Transverse colon (tissue), 4 donors: ENCODE measurements at places on chromosomes 7 and 10. TPM values are rescaled to one million over a fixed set of nuclear protein-coding genes. Genes with fewer than 3 reads are reported as not detected.
A peak's percentile ranks its signal among the peaks of the same experiment; 100 is the strongest.

GRCh38 chr10:11444155-11444530 is 167.3 kb downstream of the USP6NL start:
- H3K27me3 ChIP-seq = peaks cover 14% of the 10 kb centered on the region
- H3K4me1 ChIP-seq = no peaks in the 10 kb centered on the region
- no peak for DNase-seq
- no peak overlapping the region for H3K4me3 ChIP-seq
- no peak overlapping the region for H3K27ac ChIP-seq

SPDYE6 gene
- total RNA-seq = not detected

GRCh38 chr7:80859272-80859970 is 59.4 kb downstream of the SEMA3C start:
- no peak overlapping the region for H3K4me3 ChIP-seq
- H3K27me3 ChIP-seq = no peaks in the 10 kb centered on the region
- H3K36me3 ChIP-seq = no peaks in the 10 kb centered on the region
- no peaks in the 10 kb centered on the region for H3K4me1 ChIP-seq
- H3K27ac ChIP-seq = peak overlapping the region; percentile 67

SFTPD gene
- total RNA-seq = not detected

- H3K36me3 ChIP-seq = no peaks in the 10 kb centered on the region
- H3K4me3 ChIP-seq = no peak overlapping the region
- H3K27me3 ChIP-seq = no peaks in the 10 kb centered on the region
Observed at GRCh38 chr10:34045571-34046190, 711.2 kb upstream of the NRP1 start.

- no peaks in the 10 kb centered on the region for H3K27me3 ChIP-seq
- H3K4me1 ChIP-seq = no peaks in the 10 kb centered on the region
- H3K36me3 ChIP-seq = no peaks in the 10 kb centered on the region
- H3K27ac ChIP-seq = no peak overlapping the region
- no peak for DNase-seq
Observed at GRCh38 chr7:112144284-112145059, 61.7 kb downstream of the DOCK4 start.

- no peaks in the 10 kb centered on the region for H3K27me3 ChIP-seq
- H3K36me3 ChIP-seq = no peaks in the 10 kb centered on the region
- no peaks in the 10 kb centered on the region for H3K4me1 ChIP-seq
- no peak for DNase-seq
- H3K4me3 ChIP-seq = no peak overlapping the region
Observed at GRCh38 chr10:77175631-77176222, 461.9 kb downstream of the KCNMA1 start.

DNA sequence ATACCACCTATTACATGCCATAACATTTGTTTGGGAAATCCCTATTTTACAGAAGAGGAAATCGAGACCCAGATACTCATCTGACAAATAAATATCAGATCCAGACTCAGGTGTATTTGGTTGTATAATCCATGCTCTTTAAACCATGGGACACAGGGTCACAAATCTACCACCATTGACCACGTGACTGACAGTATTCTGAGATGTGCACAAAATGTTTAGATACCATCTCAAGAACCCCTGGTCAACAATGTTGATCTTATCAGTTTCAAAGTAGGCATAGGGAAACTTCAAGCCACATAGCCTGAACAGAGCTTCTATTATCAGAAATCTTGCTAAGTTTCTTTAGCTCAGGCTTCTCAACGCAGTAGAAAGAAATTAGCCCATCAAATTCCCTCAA is 93.6 kb downstream of the ICA1 start:
- H3K4me3 ChIP-seq = no peak overlapping the region
- no peak overlapping the region for H3K27ac ChIP-seq

- DNase-seq = no peak
- H3K4me1 ChIP-seq = no peaks in the 10 kb centered on the region
Observed at GRCh38 chr10:1558906-1559305, 178.4 kb downstream of the ADARB2 start.

GET4 gene
- 49.4 TPM for total RNA-seq

DNA sequence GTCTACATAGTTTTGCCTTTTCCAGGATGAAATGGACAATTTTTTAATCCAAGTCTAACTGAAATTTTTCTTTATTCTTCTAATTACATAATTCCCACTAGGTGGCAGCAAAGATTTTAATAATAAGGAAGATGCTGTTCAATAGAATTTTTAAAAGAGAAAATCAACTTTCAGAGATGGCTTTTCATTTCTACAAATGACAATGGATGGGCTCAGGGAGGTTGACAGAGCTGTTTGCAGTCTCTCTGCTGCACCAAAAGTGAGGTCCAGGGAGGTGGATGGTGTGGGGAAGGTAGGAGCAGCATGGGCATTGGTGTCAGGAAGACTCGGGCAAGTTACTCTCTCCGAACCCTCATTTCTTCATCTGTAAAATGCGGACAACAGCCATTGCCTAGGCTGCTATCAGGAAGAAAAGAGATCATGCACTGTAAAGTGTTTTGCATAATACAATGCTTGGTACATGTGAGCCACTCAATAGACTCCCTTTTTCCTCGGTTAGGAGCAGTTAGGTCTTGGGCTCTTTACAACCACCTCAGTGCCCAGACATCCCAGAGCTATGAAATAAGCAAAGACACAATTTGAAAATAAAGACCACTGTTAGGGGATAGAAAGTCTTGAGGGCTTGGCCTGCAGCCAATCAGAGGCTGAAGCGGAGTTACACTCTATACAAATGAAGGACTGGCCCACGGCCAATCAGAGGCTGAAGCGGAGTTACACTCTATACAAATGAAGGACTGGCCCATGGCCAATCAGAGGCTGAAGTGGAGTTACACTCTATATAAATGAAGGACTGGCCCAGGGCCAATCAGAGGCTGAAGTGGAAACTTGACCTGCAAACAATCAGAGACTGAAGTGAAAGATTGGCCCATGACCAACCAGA is 107.1 kb downstream of the ABLIM1 start:
- peak overlapping the region; percentile 66 for H3K27ac ChIP-seq
- DNase-seq = peak; percentile 80
- H3K4me1 ChIP-seq = peaks cover 8% of the 10 kb centered on the region

GRCh38 chr7:150940431-150941102 is 37.6 kb downstream of the KCNH2 start:
- H3K4me1 ChIP-seq = peaks cover 5% of the 10 kb centered on the region
- no peak overlapping the region for H3K27ac ChIP-seq
- no peaks in the 10 kb centered on the region for H3K36me3 ChIP-seq
- no peaks in the 10 kb centered on the region for H3K27me3 ChIP-seq

EIF3B gene
- 75.4 TPM for total RNA-seq

- peaks cover 14% of the 10 kb centered on the region for H3K4me1 ChIP-seq
- no peak overlapping the region for H3K27ac ChIP-seq
- no peaks in the 10 kb centered on the region for H3K27me3 ChIP-seq
- H3K36me3 ChIP-seq = no peaks in the 10 kb centered on the region
- DNase-seq = no peak
Observed at GRCh38 chr10:95297402-95297801, 6.6 kb upstream of the PDLIM1 start.

LLCFC1 gene
- not detected for total RNA-seq

GRCh38 chr7:51162724-51163329 is 153.8 kb downstream of the COBL start:
- H3K4me3 ChIP-seq = no peak overlapping the region
- no peak overlapping the region for H3K27ac ChIP-seq
- no peaks in the 10 kb centered on the region for H3K36me3 ChIP-seq

DNA sequence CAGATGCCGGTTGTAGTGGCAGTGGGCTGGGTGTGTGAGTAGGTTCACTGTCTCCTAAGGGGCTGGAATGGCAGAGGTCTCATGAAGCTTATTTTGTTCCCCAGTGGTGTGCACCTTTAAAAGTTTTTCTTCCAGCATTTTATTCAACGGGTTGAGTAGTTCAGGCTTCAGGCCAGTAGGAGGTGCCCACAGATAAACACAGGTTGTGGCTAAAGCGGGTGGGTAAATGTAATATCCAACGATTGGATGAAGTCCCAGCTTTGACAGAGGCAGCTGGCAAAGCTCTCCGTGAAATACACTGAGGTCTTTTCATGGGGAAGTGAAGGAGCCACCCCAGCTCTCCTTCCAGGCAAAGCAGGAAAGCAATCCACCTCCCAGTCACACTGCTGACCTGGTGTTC is 339.8 kb upstream of the LRRTM3 start:
- H3K36me3 ChIP-seq = no peaks in the 10 kb centered on the region
- no peaks in the 10 kb centered on the region for H3K27me3 ChIP-seq
- no peaks in the 10 kb centered on the region for H3K4me1 ChIP-seq
- DNase-seq = peak; percentile 24
- H3K27ac ChIP-seq = no peak overlapping the region

- H3K27ac ChIP-seq = no peak overlapping the region
- H3K4me3 ChIP-seq = no peak overlapping the region
- no peaks in the 10 kb centered on the region for H3K27me3 ChIP-seq
- H3K36me3 ChIP-seq = peaks cover 4% of the 10 kb centered on the region
- no peak for DNase-seq
Observed at GRCh38 chr10:12218991-12219390, 23.0 kb downstream of the CDC123 start.

- H3K27me3 ChIP-seq = no peaks in the 10 kb centered on the region
- no peak for DNase-seq
- peaks cover 5% of the 10 kb centered on the region for H3K4me1 ChIP-seq
Observed at GRCh38 chr7:17501441-17502212, 203.2 kb downstream of the AHR start.

ADAM22 gene
- total RNA-seq = 6.4 TPM

DNA sequence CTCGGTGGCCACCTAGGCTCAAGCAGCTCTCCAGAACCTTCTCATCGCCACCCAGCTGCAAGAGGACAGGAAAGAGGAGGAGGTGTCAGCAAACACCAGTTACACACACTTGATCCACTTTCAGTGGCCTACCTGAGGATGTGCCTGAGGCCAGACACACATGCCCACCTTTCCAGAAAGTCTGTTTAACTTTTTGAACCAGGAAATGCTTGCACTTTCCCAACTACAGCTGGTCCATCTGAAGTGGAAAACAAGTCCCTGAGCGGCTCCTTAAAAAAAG is 15.7 kb upstream of the CYREN start:
- H3K4me3 ChIP-seq = no peak overlapping the region
- no peak overlapping the region for H3K27ac ChIP-seq
- peaks cover 23% of the 10 kb centered on the region for H3K36me3 ChIP-seq
- no peak for DNase-seq

DNA sequence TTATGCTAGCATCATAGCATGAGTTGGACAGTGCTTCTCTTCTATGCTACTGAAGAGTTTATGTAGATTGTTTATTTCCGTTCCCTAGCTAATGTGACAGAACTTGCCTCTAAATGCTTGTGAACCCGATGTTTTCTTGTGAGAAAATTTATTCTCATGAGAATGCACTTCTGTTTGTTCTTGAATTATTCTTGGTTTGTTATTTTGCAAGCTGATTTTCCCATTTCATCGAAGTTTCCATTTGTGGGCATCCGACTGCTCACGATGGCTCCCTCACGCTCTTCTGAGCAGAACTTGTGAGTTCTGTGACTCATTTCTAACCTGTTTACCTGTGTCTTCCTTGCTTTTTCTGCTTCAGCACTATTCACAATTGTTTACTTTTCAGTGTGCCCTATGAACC is 59.9 kb downstream of the WDFY4 start:
- no peak overlapping the region for H3K27ac ChIP-seq
- no peaks in the 10 kb centered on the region for H3K36me3 ChIP-seq
- no peaks in the 10 kb centered on the region for H3K27me3 ChIP-seq
- no peaks in the 10 kb centered on the region for H3K4me1 ChIP-seq

GRCh38 chr7:73521636-73522104 is 423 bp downstream of the BAZ1B start:
- peak overlapping the region; percentile 91 for H3K4me3 ChIP-seq
- no peaks in the 10 kb centered on the region for H3K27me3 ChIP-seq
- DNase-seq = no peak
- H3K27ac ChIP-seq = peak overlapping the region; percentile 97
- H3K4me1 ChIP-seq = peaks cover 26% of the 10 kb centered on the region
- no peaks in the 10 kb centered on the region for H3K36me3 ChIP-seq

GRCh38 chr10:32059472-32059871 is 3.2 kb upstream of the KIF5B start:
- H3K4me1 ChIP-seq = no peaks in the 10 kb centered on the region
- no peak for DNase-seq
- no peak overlapping the region for H3K27ac ChIP-seq
- no peaks in the 10 kb centered on the region for H3K27me3 ChIP-seq

GRCh38 chr7:106486331-106486730 is 174.6 kb downstream of the CCDC71L start:
- H3K4me3 ChIP-seq = no peak overlapping the region
- peak overlapping the region; percentile 66 for H3K27ac ChIP-seq
- H3K4me1 ChIP-seq = no peaks in the 10 kb centered on the region
- no peaks in the 10 kb centered on the region for H3K36me3 ChIP-seq

- no peak for DNase-seq
- H3K4me3 ChIP-seq = no peak overlapping the region
- H3K36me3 ChIP-seq = no peaks in the 10 kb centered on the region
- H3K27me3 ChIP-seq = no peaks in the 10 kb centered on the region
- no peaks in the 10 kb centered on the region for H3K4me1 ChIP-seq
- no peak overlapping the region for H3K27ac ChIP-seq
Observed at GRCh38 chr10:21696302-21696701, 162.3 kb downstream of the MLLT10 start.

SAP25 gene
- 0.96 TPM for total RNA-seq

C10orf95 gene
- total RNA-seq = 1.4 TPM

DNA sequence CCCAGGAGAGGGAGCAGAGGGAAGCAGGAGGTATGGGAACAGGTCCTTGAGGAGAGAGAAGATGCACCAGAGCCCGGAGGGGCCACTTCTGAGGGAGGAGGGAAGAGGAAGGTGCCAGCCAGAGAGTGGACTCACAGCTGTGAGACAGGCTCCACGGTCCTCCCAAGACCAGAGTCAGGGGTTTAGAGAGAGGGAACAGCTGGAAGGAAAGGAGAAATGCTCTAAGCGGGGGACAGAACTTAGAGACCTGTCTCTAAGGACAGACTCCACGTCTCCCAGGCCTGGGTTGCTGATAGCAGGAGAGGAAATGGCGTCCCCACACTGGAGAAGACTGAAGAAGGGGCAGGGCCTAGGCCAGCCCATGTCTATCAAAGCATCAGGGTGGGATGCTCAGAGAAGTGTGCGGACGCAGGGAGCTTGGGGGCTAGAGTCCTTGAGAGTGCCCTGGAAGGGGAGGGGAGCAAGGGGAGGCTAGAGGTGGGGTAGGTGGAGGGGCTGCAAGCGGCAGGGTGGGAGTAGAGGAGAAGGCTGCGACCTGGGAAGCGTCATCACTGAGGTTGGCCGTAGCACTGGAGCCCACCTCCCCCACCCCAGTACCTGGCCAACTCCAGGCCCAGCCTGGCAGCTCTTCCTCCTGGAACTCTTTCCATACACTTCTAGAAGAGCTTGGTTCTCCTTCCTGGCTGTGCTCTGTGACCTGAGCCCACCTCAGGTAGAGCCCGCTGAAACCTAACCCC is 25.6 kb upstream of the GRID1 start:
- H3K27ac ChIP-seq = no peak overlapping the region
- H3K36me3 ChIP-seq = no peaks in the 10 kb centered on the region
- peaks cover 37% of the 10 kb centered on the region for H3K27me3 ChIP-seq
- no peak overlapping the region for H3K4me3 ChIP-seq
- DNase-seq = no peak

LIPM gene
- not detected for total RNA-seq
